Activated CD4-positive, alpha-beta T cell treated with anti-CD3 and anti-CD28 coated beads, Interleukin-2, amount 10 ng/mL, durations not matched to agents 7 days and 5 days (primary cell): ENCODE measurements at places on chromosomes 5 and 9. TPM values are rescaled to one million over a fixed set of nuclear protein-coding genes. Genes with fewer than 3 reads are reported as not detected.

Gene NIM1K
- 0.75 TPM for total RNA-seq

Gene PSAT1
- total RNA-seq: 68.6 TPM

Gene ZNF300
- 2.2 TPM for total RNA-seq

Gene INPP5E
- total RNA-seq: 18.5 TPM

Gene NTNG2
- 5.4 TPM for total RNA-seq

Gene CNTNAP3
- not detected for total RNA-seq

Gene PCDHA7
- not detected for total RNA-seq

Gene DMRT3
- total RNA-seq: not detected

Gene TMC1
- total RNA-seq: not detected

Gene TEX48
- total RNA-seq: 0.83 TPM

Gene MXD3
- total RNA-seq: 109 TPM

Gene CDH12
- not detected for total RNA-seq
